Fibroblast of the aortic adventitia (primary cell): ENCODE measurements at places on chromosomes 3 and 15. TPM values are rescaled to one million over a fixed set of nuclear protein-coding genes. Genes with fewer than 3 reads are reported as not detected.
A peak's percentile ranks its signal among the peaks of the same experiment; 100 is the strongest.

Gene ECE2
- total RNA-seq, result not detected in 2 replicates

DNA sequence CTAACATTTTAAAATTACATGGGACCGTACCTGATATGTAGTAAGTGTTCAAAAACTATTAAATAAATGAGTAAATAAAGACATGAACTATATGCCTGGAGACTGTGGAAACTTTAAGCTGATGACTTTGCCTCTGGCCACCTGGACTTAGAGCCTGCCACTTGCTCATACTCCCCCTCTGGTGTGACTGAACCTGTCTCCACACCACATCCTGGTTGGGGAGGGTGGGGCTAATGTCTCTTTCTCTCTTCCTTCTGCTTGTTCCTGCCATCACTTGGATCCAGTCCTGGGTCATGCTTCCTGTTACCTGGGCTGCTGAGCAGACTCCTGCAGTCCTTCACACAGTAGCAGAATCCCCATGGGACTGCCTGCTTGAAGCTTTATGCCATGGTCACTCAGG is 8.2 kb upstream of the TMEM158 start:
- DNase-seq, result no peak

GRCh38 chr15:89359471-89360293 is 25.1 kb upstream of the POLG start:
- no peak for DNase-seq

- DNase-seq, result no peak
These were observed 298.9 kb upstream of the CBLB start for GRCh38 chr3:106167728-106168127.

DNA sequence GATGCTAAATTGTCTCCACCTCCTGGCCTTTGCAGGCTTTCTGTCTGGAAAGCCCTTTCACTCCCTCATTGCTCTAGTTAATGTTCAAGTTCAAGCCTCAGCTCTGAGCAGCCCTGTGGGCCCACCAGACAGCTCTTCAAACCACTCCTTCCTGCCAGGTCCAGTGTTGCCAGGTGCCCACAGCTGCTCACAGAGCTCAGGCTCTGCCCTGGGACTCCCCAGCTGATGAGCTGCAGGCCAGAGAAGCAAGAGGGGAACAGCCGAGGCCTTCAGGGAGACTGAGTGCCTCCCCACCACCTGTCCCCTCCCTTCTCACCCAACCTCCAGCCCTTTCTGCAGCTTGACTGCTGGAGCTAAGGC is 1.3 kb upstream of the ZBTB47 start:
- no peak for DNase-seq

Gene LRRC34
- 7.4 and 15.0 TPM in 2 replicates for total RNA-seq

GRCh38 chr15:43901495-43901894 is 74.7 kb downstream of the WDR76 start:
- DNase-seq, result no peak

- no peak for DNase-seq
These were observed 156.1 kb upstream of the ANKRD28 start for GRCh38 chr3:15953841-15954240.

DNA sequence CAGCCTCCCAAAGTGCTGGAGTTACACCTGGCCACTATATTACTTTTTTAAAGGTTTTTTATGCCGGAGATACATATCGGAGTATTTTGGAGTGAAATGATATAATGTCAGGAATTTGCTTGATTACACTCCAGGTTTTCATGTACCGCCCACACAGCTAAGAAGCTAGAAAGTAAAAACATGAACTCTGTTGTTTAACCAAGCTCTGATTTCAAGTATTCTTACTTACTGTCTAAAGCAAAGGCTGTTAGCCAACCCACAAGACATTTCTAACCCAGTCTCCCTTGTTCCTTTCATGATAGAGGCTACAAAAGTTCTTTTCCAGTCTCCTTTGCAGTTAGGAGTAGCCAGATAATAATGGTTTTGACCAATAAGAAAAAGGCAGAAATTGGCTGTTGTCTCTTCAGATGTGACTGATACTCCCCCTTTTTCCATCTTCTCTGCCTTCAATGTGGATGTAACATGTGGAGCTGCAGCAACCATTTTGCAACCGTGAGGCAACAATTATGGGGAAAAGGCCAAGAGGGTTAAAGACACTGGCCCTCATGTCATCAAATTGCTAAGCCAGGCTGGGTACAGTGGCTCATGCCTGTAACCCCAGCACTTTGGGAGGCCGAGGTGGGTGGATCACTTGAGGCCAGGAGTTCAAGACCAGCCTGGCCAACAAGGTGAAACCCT is 6.1 kb upstream of the CP start:
- peak; percentile 10 for DNase-seq

DNA sequence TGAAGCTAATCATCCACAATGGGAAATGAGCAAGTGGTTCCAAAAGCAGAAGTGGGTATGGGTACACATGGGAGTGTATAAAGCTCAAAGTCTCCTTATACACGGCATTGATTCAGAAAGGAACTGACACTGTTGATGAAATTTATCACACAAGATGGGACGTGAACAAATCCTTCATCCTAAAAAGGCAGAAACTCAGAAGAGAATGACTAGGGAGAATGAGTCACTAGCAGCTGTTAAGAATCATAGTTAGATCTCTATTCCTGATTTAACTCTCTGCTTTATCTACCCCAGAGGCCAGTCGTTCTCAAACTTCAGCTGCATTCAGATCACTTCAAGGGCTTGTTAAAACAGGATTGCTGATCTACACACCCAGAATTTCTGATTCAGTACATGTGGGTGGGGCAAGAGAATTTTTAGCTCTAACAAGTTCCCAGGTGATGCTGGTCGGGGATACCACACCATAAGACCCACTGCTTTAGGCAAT is 97.7 kb upstream of the PHLDB2 start:
- DNase-seq, result peak; percentile 88
